Body of pancreas (tissue), 4 donors: ENCODE measurements at places on chromosomes 16 and 17. TPM values are rescaled to one million over a fixed set of nuclear protein-coding genes. Genes with fewer than 3 reads are reported as not detected.

The SCARF1 gene
- total RNA-seq, result 15.5 TPM

The CES3 gene
- total RNA-seq, result 5.6 TPM

The PRAC1 gene
- total RNA-seq, result not detected

The EPOP gene
- 11.2 TPM for total RNA-seq

GRCh38 chr16:54817432-54817831 lies 113.2 kb upstream of the IRX5 start:
- no peak for DNase-seq

GRCh38 chr16:84746231-84746630 lies 46.4 kb downstream of the USP10 start:
- no peak for DNase-seq

DNA sequence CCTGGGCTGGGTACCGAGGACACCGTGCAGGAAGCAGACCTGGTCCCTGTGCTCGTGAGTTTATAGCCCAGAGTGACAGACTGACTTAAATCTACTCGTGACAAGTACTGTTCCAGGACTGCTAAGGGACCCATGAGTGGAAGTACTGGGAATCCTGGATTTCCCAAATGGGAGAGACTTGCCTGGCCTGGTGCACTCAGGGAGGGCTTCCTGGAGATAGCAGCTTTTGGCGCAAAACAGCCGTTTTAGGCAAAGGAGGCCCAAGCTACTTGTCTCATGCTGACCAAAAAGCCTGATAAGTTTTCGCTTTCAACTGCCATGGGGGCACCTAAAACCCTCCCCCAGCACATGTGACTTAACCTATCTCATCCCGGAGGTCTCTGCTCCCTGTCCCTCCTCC lies 51.4 kb downstream of the ATP2C2 start:
- DNase-seq, result no peak

- no peak for DNase-seq
Observed at GRCh38 chr17:32259586-32259985, 6.0 kb upstream of the RHBDL3 start.

GRCh38 chr17:42233156-42233555 lies 38.9 kb upstream of the GHDC start:
- DNase-seq, result no peak

DNA sequence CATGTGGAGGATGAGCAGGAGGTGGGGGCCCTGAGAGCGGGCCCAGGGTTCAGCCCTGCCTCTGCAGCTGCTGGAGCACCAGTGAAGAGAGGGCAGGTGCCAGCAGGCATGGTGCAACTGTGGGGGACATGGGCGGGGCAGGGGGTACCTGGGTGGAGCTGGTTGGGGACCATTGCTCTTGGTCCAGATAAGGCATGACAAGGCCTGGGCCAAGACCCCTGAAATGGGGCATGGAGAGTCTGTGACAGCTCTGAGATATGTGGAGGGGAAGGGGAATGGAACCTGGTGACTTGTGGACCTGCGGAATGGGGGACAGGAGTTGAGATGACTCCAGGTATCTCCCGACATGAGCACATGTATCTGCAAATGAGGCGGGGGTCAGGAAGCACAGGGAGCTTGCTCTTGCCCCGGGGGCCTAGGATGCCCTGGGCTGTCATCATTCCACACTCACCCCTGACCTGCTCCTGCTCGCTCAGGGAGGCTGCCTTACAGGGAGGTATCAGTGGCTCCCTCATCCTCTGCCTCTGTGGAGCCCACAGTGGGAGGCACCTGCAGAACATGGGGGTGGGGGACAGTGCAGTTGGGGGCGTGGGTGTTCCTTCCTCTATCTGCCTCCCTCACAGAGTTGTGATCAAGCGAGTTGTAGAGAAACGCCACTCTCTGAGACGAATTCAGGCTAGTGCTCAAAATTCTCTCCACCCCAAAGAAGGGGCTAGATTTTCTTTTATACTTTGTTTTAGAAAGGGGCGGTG lies 40.2 kb downstream of the TMEM235 start:
- DNase-seq, result no peak

GRCh38 chr16:66605979-66606751 lies 1.7 kb downstream of the CMTM3 start:
- no peak for DNase-seq

GRCh38 chr17:58741121-58741625 lies 14.5 kb upstream of the PPM1E start:
- no peak for DNase-seq

GRCh38 chr17:29109477-29110371 lies 66.8 kb downstream of the PIPOX start:
- DNase-seq, result peak; percentile 42

GRCh38 chr17:55770196-55770870 lies 19.5 kb downstream of the PCTP start:
- DNase-seq, result no peak

DNA sequence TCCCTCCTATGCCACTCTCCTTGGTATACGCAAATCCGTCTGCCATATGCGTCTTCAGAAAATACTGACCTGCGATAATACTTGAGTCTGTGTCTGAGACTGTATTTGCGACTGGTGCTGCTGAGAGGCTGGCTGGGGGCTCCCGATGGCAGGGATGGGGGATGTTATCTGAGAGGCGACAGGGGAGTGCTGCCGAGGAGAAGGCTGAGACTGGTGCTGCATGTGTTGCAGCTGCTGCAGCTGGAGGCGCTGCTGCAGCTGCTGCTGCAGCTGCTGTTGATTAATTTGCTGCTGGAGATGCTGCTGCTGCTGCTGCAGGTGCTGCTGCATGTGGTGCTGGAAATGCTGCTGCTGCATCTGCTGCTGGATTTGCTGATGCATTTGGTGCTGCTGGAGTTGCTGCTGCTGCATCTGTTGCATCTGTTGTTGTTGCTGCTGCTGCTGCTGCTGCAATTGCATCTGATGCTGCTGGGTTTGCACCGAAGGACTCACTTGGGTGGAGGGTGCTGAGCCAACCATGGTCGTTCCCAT lies 107.7 kb downstream of the TOX3 start:
- no peak for DNase-seq
